ENCODE measurements at places on chromosomes 12 and 14.

DNA sequence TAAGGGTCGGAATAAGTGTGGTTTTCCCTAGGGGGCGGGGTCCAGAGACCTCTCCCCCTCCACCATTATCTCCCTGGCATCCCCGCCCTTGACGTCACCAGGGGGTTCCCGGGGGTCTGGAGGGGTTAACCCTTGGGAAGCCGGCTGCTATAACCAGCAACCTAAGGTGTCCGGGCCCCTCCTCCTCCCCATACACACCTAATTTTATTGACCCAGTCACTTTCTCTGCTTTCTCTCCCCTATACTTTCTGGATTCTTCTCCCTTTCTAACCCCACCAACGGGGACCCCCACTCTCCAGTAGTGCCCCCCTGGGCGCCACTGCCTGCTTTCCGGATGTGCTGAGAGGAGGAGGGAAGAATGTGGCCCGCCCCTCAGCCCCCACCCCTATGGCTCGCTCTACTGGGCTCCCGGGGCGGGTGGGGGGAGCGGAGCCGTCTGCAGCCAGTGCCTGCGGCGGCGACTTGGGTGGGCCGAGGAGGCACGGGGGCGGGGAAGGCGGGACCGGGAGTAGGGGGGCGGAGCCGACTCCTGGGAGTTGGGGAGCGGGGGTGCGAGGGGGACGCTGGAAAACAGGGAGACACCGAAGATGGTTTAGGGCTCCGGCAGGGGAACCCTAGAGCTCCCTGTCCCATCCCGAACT is 1.8 kb downstream of the GLI1 start:
- H3K27ac ChIP-seq: no peak overlapping the region
- H3K4me3 ChIP-seq: peak overlapping the region; percentile 80
- H3K27me3 ChIP-seq: peaks cover 34% of the 10 kb centered on the region
- H3K36me3 ChIP-seq: no peaks in the 10 kb centered on the region
- no peak for DNase-seq

GRCh38 chr14:31106768-31107167 is 80.6 kb upstream of the STRN3 start:
- H3K27ac ChIP-seq: no peak overlapping the region
- no peak for DNase-seq
- H3K4me3 ChIP-seq: no peak overlapping the region
- no peaks in the 10 kb centered on the region for H3K36me3 ChIP-seq
- H3K4me1 ChIP-seq: no peaks in the 10 kb centered on the region

DNA sequence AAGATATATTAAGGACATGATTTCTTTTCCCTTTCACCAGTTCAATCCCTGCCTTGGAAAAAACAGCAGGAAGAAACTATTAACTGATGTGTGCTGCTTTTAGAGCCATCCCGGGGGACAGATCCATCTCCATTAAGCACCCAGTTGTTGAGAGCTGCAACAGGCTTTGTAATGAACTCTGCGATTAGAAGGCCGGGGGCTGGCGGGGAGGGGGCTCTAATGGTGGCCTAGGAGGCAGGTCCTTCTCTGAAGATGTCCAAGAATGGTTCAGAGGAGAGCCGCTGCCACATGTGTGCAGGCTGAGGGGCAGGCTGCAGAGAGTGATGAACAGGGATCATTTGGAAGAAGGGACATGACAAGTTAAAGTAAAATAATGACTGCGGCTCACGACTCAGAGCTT is 67.8 kb downstream of the GALNT8 start:
- no peaks in the 10 kb centered on the region for H3K36me3 ChIP-seq
- DNase-seq: no peak
- H3K4me3 ChIP-seq: no peak overlapping the region

DNA sequence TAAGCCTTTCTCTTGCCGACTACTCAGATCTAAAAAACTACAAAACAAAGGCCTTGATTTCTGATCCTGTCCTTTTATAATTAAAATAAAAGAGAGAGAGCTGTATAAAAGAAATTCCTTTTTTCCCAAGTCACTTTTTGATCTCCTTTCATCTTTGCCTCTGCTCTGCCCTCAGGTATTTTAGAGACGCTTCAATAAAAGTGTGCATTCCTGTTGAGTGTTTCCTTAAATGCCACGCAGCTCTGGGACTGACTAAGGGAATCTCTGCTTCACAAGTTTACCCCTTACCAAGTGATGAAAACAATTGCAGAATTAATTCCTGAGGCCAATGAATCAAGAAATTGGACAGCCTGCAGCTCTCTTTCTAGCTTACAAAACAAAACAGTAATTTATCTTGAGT is 1109.8 kb downstream of the TMTC2 start:
- DNase-seq: no peak
- H3K27ac ChIP-seq: no peak overlapping the region
- no peaks in the 10 kb centered on the region for H3K36me3 ChIP-seq
- no peak overlapping the region for H3K4me3 ChIP-seq

DNA sequence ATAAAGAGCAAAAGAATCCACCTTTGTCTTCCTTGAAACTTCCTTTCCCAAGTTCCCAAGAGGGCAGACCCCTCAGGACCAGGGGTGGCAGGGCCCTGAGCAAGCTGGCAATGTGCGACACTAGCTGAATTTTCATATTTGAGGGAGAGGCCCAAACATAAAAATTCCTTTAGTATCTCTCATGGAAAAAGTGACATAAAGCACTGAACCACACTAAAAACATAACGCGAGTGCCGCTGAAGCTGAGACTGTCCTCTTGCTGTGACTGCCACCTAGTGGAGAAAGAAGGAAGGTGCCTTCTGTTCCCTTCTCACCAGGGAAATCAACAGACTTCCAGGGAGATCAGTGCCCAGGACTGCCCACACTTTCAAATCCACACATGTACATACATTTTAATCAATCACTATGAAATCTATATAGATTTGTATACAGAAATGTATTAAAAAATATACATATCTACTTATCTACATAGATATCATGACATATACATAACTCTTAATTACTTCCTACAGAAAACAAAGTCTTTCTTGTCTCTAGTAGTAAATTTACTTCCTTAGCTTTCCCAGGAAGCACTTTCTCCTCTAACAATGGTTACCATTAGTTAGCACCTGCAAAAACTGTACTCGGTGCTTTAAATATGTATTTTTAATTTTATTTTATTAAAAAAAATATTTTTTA is 53.8 kb downstream of the SSH1 start:
- peaks cover 5% of the 10 kb centered on the region for H3K4me1 ChIP-seq
- no peak overlapping the region for H3K4me3 ChIP-seq
- peaks cover 5% of the 10 kb centered on the region for H3K36me3 ChIP-seq
- H3K27ac ChIP-seq: no peak overlapping the region

GRCh38 chr12:115423546-115423987 is 739.6 kb upstream of the TBX3 start:
- no peaks in the 10 kb centered on the region for H3K4me1 ChIP-seq
- H3K4me3 ChIP-seq: no peak overlapping the region
- H3K27me3 ChIP-seq: no peaks in the 10 kb centered on the region
- DNase-seq: no peak
- no peaks in the 10 kb centered on the region for H3K36me3 ChIP-seq

- H3K27me3 ChIP-seq: no peaks in the 10 kb centered on the region
- H3K4me3 ChIP-seq: no peak overlapping the region
- no peak overlapping the region for H3K27ac ChIP-seq
- H3K36me3 ChIP-seq: no peaks in the 10 kb centered on the region
These were observed 281.8 kb downstream of the KSR2 start for GRCh38 chr12:117686911-117687377.

DNA sequence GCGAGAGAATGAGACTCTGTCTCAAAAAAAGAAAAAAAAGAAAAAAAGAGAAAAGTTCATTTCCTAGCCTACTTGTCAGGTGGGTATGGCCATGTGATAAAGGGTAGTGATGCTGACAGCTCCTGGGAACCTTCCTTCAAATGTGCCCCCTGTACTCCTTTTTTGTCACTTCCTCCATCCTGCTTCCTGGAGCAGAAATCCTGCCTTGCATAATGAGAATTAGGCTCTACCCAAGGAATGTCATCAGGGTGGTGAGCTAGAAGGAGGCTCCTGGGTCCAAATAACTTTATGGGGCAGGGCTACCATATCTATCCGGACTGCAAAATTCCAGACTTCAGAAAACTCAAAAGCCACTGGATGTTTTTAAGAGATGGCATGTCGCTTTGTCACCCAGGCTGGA is 27.8 kb upstream of the FBXO34 start:
- DNase-seq: no peak
- H3K4me3 ChIP-seq: no peak overlapping the region
- H3K4me1 ChIP-seq: no peaks in the 10 kb centered on the region
- no peaks in the 10 kb centered on the region for H3K36me3 ChIP-seq
- no peak overlapping the region for H3K27ac ChIP-seq
- no peaks in the 10 kb centered on the region for H3K27me3 ChIP-seq

DNA sequence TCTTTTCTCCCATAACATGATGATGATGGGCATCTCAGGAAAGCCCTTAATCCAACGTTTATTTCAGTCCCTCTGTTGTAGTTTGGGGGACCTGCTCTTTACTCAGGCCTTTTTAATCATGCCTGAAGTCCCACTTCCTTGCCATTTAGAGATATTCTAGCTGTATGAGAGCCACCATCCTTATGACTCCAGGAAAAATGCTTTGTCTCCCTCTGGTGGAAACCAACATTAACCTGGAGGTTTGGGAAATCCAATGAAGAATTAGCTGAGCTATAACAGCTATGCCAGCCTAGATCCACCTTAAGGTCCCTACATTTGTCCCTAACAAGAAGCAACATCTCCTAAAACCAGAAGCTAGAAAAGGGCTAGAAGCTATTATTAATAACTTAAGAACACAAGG is 1399.1 kb downstream of the LRFN5 start:
- H3K4me1 ChIP-seq: no peaks in the 10 kb centered on the region
- no peak overlapping the region for H3K4me3 ChIP-seq
- H3K27me3 ChIP-seq: no peaks in the 10 kb centered on the region
- DNase-seq: no peak

DNA sequence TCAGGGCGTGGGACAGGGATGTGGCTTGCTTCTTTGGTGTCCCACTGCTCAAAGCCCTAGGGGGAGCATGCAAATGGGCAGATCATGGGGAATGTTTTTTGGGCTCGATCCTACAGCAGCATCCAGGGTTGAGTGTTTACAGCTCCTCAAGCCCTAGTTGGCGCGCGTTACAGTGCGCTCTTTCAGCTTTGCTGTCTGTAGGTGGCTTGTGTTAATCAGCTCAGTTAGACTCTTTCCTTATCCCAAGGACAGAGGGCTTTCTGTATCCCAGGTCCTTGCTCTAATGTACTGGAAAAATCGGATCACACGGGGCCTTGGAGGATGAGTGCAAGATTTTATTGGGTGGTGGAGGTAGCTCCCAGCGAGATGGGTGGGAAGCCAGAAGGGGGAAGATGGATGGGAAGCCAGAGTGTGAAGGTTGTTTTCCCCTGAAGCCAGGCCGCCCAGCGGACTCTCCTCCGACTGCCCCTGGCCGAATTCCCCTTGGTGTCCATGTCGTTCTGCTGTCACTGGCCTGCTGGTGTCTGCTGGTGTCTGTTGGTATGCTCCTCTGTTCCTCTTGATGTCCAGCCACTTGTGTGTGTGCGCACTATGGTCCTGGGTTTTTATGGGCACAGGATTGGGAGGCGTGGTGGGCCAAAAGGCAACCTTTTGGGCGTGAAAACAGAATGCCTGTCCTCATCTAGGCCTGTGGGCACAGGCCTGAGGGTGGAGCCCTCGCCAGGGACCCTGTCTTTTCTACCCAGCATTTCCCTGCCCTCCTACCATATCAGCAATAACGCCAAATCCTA is 10.7 kb upstream of the TXNRD1 start:
- no peak overlapping the region for H3K4me3 ChIP-seq
- no peak overlapping the region for H3K27ac ChIP-seq
- no peaks in the 10 kb centered on the region for H3K36me3 ChIP-seq
- no peaks in the 10 kb centered on the region for H3K27me3 ChIP-seq

DNA sequence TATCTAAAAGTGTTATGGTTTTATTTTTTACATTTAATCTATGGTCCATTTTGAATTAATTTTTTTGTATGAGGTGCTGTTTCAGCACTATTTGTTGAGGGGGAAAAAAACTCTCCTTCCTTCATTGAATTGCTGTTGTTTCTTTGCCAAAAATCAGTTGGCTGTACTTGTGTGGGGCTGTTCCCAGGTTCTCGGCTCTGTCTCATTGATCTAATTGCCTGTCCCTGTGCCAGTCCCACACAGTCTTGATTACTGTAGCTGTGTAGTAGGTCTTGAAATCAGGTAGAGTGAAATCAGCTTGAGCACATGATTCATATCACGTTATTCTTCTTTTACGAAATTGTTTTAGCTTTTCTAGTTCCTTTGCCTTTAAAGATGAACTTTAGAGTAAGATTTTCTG is 109.7 kb downstream of the ADGRD1 start:
- DNase-seq: no peak
- H3K4me3 ChIP-seq: no peak overlapping the region
- no peaks in the 10 kb centered on the region for H3K36me3 ChIP-seq
- H3K4me1 ChIP-seq: no peaks in the 10 kb centered on the region
- H3K27me3 ChIP-seq: peaks cover 16% of the 10 kb centered on the region

GRCh38 chr12:29299633-29300032 is 81.3 kb downstream of the ERGIC2 start:
- no peak overlapping the region for H3K27ac ChIP-seq
- DNase-seq: no peak
- no peaks in the 10 kb centered on the region for H3K27me3 ChIP-seq
- no peaks in the 10 kb centered on the region for H3K36me3 ChIP-seq
- no peaks in the 10 kb centered on the region for H3K4me1 ChIP-seq

DNA sequence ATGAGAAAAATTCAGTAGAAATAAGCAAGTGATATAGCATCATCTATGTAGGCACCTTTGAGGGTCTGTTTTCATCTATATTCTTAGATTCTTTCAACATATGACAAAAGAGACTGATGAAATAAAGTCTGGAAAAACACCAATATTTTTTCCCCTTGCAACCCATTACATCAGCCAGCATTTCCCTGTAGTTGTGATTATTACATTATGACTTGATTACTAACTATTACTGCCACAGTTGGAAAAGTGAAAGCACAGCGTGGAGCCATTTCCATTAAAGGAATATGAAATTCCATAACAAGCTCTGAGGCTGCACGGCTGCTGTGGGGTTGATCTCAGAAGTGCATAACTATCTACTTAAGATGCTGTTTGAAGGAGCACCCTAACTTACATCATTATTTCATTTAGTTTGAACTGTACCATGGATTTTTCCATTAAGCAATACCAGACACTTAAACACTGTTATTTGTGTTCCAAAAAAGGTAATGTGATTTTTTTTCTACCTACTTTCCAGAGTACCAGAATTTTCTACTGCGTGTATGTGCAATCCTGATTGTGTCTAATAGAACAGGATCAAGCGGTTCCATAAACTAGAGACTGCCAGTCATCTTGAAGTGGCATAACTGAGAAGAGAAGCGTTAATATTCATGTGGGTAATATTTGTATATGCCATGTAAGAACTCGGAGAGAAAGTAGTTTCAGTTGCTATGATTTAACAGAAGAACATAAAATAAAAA is 405.5 kb downstream of the MDGA2 start:
- no peaks in the 10 kb centered on the region for H3K27me3 ChIP-seq
- no peaks in the 10 kb centered on the region for H3K36me3 ChIP-seq
- H3K4me3 ChIP-seq: no peak overlapping the region
- H3K4me1 ChIP-seq: no peaks in the 10 kb centered on the region

GRCh38 chr12:20345866-20346265 is 22.5 kb upstream of the PDE3A start:
- H3K27ac ChIP-seq: no peak overlapping the region
- H3K4me1 ChIP-seq: no peaks in the 10 kb centered on the region
- no peak for DNase-seq
- H3K4me3 ChIP-seq: no peak overlapping the region
- H3K27me3 ChIP-seq: no peaks in the 10 kb centered on the region
- no peaks in the 10 kb centered on the region for H3K36me3 ChIP-seq

Measured in MM.1S (cell line).